Hematopoietic multipotent progenitor cell treated with erythropoietin and hydrocortisone succinate and interleukin-3 and kit ligand, for 8 days (in vitro differentiated cells): ENCODE measurements at places on chromosomes 2 and 18.

GRCh38 chr2:111105926-111106325 is 14.8 kb upstream of the BCL2L11 start:
- DNase-seq: no peak

DNA sequence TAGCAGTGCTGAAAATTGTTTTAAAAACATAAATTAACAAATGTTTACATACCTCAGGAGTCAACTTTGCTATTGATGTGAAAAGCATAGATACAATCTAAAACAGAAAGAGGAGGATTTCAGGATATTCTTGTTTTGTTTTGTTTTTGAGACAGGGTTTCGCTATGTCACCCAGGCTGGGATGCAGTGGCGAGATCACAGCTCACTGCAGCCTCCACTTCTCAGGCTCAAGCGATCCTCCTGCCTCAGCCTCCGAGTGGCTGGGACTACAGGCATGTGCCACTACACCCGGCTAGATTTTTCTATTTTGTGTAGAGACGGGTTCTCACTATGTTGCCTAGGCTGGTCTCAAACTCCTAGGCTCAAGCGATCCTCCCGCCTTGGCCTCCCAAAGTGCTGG is 60.6 kb downstream of the C2orf74 start:
- DNase-seq: no peak

GRCh38 chr18:27501671-27502070 is 316.6 kb upstream of the CHST9 start:
- no peak for DNase-seq

- DNase-seq: no peak
Measured at GRCh38 chr2:96608469-96609455, 29.4 kb downstream of the KANSL3 start.

DNA sequence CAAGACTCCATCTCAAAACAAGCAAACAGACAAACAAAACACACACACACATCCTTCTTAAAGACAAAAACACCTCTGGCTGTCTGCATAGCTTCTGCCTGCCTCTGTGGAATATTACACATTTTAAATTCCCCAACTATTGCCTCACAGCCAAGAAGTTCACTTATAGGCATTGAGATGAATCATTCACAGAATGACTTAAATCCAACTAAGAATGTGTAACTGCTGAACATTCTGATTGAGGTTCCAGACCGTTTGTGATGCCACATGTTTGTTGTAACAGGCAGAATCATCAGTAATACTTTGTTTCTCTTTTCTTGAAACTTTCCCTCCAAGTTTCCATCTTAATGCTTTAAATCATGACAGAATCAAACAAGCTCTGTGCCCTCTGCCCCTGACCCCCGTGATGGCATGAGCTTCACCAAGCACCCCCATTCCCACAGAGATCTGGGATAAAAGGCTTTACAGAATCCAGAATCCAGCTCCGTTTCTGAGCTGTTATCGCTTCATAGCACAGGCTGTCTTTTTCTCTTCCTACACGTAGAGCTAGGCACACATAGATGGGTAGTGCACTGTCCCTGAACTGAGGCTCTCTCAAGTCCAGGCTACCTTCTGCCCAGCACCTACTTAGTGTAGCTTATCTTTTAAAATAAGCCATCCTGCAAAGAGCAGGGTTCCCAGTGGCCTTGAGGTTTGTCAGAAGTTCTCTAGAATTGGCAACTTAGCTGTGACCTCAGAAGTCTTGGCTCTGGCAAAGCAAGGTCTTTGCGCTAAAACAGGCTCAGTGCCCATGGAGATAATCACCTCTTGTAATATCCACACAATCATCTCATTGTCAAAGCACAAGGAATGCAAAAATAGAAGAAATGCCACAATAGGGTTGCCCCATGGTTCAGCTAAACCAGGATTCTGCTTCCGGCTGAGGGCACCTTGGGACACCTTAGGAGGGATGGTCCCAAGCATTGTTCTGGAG is 32.9 kb downstream of the EPAS1 start:
- no peak for DNase-seq

GRCh38 chr2:79191816-79192215 is 32.3 kb upstream of the REG3A start:
- no peak for DNase-seq
